ENCODE measurements at places on chromosomes 1 and 21.
A peak's percentile ranks its signal among the peaks of the same experiment; 100 is the strongest.

GRCh38 chr1:19804831-19805251, 5.1 kb upstream of the TMCO4 start:
- no peak for DNase-seq

DNA sequence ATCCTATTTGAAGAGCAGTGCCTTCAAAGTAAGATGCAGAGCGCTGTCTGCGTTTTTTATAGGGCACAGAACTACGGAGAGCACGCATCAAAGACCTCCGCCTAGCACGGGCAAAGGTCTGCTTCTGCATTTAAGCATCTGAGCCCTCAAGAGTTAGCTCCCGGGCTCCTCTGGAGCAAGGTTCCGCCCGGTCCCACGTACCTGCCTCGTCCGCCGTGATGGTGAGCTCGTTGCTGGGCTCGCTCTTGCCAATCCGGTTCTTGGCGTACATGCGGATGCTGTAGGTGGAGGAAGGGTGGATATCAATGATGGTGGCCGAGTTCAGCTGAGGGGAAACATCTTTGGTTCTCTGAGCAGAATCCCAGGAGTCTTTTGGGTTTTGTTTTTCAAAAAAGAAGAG, 311.5 kb downstream of the PCP4 start:
- no peak for DNase-seq

GRCh38 chr1:32014199-32014947, 705 bp downstream of the KHDRBS1 start:
- DNase-seq: peak; percentile 22

DNA sequence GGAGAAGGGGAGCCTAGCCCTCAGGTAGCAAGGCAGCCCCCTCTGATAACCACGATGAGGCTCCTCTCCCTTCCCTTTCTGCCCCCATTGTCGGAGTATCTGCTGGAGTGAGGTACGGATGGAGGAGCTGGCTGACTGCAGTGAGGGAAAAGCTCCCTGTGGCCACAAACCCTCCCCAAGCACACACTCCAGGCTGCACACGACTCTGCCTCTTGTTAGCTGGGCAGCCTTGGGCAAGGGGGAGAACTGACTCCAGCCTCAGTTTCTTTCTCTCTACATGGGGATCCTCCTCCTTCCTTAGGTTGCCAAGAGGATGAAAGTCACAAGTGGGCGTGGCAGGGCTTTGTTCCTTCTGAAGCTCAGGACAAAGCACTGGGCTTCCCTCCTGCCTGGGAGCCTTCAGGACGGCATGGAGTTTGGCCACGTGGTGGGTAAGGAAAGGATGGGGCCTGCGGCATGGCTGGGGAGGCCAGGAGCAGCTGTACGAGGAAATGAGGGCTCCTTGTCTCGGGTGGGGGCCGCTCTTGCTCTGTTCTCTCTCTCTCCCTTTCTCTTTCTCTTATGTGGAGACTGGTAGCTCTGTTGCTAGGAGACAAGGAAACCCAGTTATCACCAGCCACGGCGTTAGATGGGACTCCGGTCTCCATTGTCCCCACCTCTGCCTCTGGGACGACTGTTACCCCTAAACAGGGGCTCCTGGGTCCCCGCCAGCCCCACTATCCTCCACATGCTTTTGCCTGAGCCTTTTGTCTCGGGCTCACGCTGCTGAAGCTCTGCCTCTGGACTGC, 39.7 kb downstream of the LRP8 start:
- no peak for DNase-seq

DNA sequence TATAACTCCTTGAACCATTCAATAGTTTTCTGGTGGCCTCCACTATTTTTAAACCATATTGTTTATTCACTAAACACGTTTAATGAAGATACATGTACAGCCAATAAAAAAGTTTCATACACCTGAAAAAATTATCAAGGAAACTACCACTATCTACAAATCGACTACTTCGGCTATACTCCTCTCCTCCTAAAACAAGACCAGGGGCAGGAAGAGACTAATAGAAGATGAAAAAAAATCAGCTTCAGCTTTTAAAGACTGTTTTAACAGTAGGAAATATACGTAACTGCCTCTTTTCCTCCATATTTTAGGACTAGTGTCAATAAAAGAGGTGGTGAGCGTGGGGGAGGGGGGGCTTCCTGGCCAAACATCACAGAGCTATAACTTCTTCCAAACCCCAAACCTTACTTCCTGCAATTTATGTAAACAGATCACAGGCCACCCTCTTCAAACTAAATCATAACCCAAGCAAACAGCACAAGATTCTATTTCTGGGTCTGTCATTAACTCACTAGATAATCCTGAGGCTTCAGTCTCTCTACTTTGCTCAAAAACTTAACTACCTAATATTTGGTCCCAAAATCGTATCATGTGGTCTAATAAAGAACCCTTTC, 15.1 kb downstream of the FOXJ3 start:
- DNase-seq: peak; percentile 47

DNA sequence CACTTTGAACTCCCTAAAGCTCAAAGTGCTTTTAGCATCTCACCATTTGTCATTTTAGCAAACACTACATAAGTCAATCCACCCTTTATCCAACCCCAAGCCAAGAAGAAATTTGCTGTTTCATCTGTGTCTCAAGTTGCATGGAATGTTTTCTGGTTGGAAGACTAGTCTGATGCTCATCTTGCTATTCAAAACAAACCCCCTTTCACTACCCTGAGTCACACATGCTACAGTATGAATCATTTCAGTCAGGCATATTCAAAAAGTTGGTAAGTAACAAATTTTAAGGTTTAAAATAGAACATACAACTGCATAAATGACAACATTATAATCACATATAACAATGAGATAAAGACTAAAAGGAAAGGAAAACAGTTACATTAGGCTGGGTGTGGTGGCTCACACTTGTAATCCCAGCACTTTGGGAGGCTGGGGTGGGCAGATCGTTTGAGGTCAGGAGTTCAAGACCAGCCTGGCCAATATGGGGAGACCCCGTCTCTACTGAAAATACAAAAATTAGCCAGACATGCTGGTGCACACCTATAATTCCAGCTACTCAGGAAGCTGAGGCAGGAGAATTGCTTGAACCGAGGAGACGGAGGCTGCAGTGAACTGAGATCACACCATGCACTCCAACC, 38.7 kb downstream of the DSTYK start:
- DNase-seq: no peak

DNA sequence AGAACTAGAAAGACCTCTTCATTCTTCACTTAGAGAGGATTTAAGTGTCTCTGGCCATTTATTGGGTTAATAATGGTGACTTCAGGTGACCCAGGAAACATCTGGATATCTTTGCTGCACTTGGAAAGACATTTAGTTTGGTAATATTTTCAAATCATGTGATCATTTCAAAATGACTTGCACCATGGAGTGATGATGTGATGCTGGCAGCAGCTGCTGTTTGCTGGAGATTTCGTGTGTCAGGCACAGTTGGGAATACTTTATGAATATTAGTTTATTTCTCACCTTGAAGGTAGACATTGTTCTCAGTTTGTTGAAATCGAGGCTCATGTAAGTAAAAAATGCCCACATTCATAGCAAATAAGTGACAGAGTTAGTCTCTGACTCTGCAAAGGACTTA, 236.0 kb downstream of the DISC1 start:
- no peak for DNase-seq

- DNase-seq: no peak
Measured at GRCh38 chr1:162639718-162640117, 7.5 kb downstream of the DDR2 start.

- no peak for DNase-seq
Measured at GRCh38 chr21:44291078-44291935, 5.6 kb downstream of the AIRE start.

DNA sequence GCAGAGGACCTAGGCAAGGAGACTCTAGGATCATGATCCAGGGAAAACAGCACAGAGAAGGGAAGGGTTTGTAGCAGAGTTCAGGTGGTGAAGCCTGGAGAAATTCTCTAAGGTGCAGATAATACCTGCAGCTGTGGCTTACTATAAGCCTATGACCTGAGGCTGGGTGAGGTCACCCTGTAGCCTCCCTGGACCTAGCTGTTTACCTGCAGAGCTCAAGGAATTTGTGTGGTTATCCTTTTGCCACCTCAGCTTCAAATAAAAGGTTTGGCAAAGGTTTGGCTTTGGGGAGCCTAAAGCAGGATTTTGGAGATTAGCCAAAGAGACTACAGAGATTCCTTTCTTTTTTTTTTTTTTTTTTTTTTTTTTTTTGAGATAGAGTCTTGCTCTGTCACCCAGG, 79.5 kb upstream of the ZNF648 start:
- DNase-seq: no peak

DNA sequence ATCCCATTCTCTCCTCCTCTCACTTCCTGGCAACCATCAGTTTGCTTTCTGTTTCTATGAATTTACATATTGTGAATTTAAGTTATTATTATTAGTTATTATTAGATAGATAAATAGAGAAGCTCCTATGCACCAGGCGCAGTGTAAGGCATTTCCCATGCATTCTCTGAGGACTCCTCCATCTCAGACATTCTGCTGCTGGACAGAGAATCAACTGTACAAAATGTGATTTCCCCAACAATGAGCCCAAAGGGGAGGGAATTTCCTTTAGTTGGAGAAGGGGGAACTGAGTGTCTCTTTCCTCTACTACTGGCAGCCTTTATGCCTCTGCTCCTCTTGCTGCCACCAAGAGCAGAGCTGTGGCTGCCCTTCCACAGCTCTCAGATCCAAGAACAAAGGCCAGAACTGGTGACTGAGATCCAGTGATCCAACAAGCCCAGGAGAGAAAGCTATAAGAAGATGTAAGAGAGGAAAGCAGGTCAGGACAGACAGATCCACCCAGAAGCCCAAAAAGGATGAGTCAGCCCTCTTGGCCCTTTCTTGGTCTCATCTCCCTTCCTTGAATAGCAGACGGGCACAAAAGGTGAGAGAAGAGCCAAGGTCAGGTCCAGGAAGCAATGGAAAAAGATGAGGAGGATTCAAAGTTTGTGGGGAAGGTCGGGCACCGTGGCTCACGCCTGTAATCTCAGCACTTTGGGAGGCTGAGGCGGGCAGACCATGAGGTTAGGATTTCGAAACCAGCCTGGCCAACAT, 3.5 kb upstream of the IVL start:
- no peak for DNase-seq

Measured in activated CD4-positive, alpha-beta T cell treated with anti-CD3 and anti-CD28 coated beads, Interleukin-2, amount 50 U/mL, for 1 hour (primary cell).